ENCODE measurements at places on chromosomes 4 and X. TPM values are rescaled to one million over a fixed set of nuclear protein-coding genes. Genes with fewer than 3 reads are reported as not detected.

GRCh38 chrX:68180579-68180978 is 252.7 kb downstream of the OPHN1 start:
- peaks cover 9% of the 10 kb centered on the region for H3K4me1 ChIP-seq
- no peak overlapping the region for H3K4me3 ChIP-seq
- DNase-seq, result no peak
- no peaks in the 10 kb centered on the region for H3K27me3 ChIP-seq
- no peaks in the 10 kb centered on the region for H3K36me3 ChIP-seq
- no peak overlapping the region for H3K27ac ChIP-seq

The CCDC110 gene
- total RNA-seq, result 0.67 TPM

- no peak for DNase-seq
- peaks cover 27% of the 10 kb centered on the region for H3K36me3 ChIP-seq
- peaks cover 22% of the 10 kb centered on the region for H3K27me3 ChIP-seq
- H3K4me1 ChIP-seq, result peaks cover 7% of the 10 kb centered on the region
- H3K4me3 ChIP-seq, result no peak overlapping the region
Observed at GRCh38 chrX:338836-339400, 20.3 kb upstream of the GTPBP6 start.

DNA sequence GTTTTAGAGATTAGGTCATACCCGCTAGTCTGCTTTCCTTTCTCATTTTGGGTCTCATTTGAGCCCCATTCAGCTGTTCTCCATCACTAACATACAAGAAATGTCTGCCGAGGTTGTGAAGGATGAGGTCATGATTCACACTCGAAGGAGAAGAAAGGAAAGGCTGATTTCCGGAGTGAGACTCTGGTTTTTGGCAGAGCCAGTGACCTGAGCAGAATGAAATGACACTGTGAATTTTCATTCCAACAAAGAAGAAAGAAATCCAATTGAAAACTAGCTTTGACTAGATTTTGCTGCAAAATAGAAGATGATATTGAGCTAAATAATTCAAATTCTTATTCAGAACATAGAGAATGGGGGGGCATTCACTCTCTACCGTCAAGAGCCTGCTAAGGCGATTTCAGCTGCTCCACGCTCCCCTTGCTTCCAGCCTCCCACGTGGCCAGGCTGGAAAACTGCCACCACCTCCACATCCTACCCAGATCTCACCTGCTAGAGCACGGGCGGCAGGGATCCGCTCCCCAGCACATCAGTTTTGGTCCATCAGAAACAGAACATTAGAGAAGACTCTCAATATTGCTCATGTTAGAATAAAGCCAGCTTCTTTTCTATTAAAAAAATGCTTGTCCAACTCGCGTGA is 39.0 kb downstream of the F11 start:
- no peaks in the 10 kb centered on the region for H3K36me3 ChIP-seq
- no peak for DNase-seq
- no peaks in the 10 kb centered on the region for H3K4me1 ChIP-seq
- H3K27me3 ChIP-seq, result no peaks in the 10 kb centered on the region
- H3K27ac ChIP-seq, result no peak overlapping the region
- H3K4me3 ChIP-seq, result no peak overlapping the region

GRCh38 chr4:55553441-55554201 is 6.9 kb upstream of the CLOCK start:
- no peak for DNase-seq
- no peaks in the 10 kb centered on the region for H3K4me1 ChIP-seq
- H3K4me3 ChIP-seq, result no peak overlapping the region
- H3K27me3 ChIP-seq, result peaks cover 1% of the 10 kb centered on the region
- H3K36me3 ChIP-seq, result no peaks in the 10 kb centered on the region

The SNX25 gene
- total RNA-seq, result 19.3 TPM

GRCh38 chr4:19300213-19300612 is 951.5 kb upstream of the SLIT2 start:
- H3K27ac ChIP-seq, result no peak overlapping the region
- H3K27me3 ChIP-seq, result no peaks in the 10 kb centered on the region
- peaks cover 12% of the 10 kb centered on the region for H3K4me1 ChIP-seq
- H3K36me3 ChIP-seq, result no peaks in the 10 kb centered on the region

DNA sequence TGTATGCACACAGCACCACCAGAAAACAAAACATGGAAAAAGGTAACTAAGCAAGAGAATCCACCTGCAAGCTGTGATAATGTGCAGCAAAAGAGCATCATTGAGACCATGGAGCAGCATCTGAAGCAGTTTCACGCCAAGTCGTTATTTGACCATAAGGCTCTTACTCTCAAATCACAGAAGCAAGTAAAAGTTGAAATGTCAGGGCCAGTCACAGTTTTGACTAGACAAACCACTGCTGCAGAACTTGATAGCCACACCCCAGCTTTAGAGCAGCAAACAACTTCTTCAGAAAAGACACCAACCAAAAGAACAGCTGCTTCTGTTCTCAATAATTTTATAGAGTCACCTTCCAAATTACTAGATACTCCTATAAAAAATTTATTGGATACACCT is 90.2 kb downstream of the TET2 start:
- no peaks in the 10 kb centered on the region for H3K4me1 ChIP-seq
- DNase-seq, result no peak
- H3K27ac ChIP-seq, result no peak overlapping the region
- no peak overlapping the region for H3K4me3 ChIP-seq
- no peaks in the 10 kb centered on the region for H3K27me3 ChIP-seq
- peaks cover 20% of the 10 kb centered on the region for H3K36me3 ChIP-seq

DNA sequence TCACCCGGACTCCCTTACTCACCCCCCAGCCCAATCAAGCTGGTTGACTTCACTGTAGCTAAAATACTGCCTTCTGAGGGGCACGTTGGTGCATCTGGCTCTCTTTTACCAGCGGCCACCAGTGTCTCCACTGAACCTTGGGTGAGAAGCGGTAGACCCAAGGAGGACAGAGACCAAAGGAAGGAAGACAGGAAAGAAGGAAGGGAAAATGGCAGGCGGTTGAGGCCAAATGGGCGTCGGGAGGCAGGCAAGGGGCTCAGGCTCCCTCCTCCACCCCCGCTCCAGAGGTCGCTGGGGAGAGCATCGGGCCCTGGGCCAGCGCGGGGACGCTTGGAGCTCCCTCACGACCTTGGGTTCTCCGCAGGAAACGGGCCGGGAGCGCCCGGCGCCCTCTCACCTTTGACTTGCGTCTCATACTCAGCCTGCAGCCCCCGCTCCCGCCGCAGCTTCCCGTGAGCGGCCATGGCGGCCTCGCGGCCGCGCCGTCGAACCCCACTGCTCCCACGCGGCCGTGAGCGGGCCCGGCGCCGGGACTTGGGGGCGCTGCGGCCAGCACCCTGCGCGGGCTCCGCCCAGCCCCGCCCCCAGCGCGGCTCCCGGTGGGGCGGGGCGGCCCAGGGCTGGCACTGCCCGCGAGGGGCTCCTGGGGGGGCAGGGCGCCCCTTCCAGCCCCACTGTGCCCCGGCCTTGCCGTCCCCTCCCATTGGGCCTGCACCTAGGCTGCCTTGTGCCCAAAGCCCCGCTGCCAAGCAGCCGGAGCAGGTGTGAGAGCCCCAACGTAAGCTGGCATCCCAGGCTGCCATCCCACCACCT is at the start of gene ARHGAP4:
ARHGAP4 (minus strand) TSS at position 526 of the 813 bp plus-strand sequence; CDS start at position 464, 62 bp downstream.
- peaks cover 16% of the 10 kb centered on the region for H3K4me1 ChIP-seq
- peak within 1 kb of the TSS; percentile 52 for H3K27ac ChIP-seq
- peaks cover 2% of the 10 kb centered on the region for H3K27me3 ChIP-seq
- DNase-seq, result no peak
- peak within 1 kb of the TSS; percentile 89 for H3K4me3 ChIP-seq

GRCh38 chr4:878796-879728 is 53.1 kb downstream of the GAK start:
- no peak for DNase-seq

DNA sequence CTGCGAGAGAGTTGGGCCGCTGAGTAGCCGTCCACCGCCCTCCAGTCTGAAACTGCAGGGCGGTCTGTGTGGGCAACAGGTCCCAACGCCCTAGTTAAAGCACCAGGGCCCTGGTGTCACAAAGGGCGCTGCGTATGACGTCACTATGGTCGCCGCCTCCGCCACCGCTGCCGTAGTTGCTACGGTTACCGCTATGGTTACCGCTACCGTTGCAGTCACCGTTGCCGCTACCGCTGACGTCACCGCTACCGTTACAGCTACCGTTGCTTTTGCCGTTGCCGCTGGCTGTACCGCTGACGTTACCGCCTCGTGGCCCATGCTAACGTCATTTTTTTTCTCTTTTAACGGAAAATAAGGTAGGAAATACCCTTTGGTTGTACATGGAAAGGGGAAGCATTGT is at the start of gene PPP1R2C:
PPP1R2C (minus strand) TSS at position 68 of the 400 bp plus-strand sequence. CDS start 84 bp downstream, outside the sequence.
- peaks cover 5% of the 10 kb centered on the region for H3K4me1 ChIP-seq
- no peak for DNase-seq
- no peak within 1 kb of the TSS for H3K27ac ChIP-seq

DNA sequence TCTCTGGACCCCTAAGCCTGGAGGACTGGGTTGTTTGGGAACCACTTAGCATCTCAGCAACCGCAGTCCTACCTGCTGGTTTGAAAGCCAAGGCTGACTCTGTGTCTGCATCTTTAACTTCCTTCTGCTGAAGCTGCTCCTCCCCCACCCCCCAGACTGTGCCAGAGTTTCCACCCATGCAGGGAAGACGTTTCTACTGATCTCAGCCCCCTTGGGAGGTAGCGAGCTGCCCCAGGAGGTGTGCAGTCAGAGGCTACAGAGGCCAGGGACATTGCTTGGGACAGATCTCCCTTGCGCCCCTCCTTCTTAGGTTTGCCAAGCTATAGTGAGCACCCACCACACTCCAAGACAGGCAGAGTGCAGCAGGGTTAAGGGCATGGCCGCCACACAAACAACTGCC is 4.7 kb upstream of the FATE1 start:
- no peaks in the 10 kb centered on the region for H3K27me3 ChIP-seq
- H3K4me3 ChIP-seq, result no peak overlapping the region
- no peak overlapping the region for H3K27ac ChIP-seq
- no peak for DNase-seq
- H3K36me3 ChIP-seq, result no peaks in the 10 kb centered on the region

DNA sequence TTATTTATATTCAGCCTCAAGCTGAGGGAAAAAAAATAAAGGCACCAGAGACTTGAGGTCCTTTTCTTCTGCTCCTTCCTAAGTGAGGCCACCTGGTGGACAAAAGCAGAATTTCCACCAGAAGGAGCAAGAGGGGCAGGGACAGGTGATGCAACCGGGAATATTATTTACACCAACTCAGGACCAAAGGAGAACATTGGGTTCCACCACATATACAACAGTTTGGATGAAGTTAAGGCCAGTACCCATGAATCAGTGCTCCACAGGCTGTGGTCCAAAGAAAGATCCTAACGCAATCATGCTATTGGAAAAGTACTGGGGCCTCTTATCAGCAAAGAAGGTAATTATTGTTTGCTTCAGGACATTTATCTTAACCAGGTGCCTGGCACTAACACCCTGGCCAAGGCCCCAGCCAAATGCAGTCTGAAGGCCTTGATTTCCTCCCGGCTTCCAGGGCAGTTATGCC is 57.4 kb downstream of the TSC22D3 start:
- H3K27me3 ChIP-seq, result peaks cover 13% of the 10 kb centered on the region
- peaks cover 20% of the 10 kb centered on the region for H3K4me1 ChIP-seq
- peaks cover 4% of the 10 kb centered on the region for H3K36me3 ChIP-seq
- DNase-seq, result peak; percentile 66
- H3K4me3 ChIP-seq, result no peak overlapping the region

The RAP1GDS1 gene
- total RNA-seq, result 67.8 TPM

The ADH1A gene
- not detected for total RNA-seq

DNA sequence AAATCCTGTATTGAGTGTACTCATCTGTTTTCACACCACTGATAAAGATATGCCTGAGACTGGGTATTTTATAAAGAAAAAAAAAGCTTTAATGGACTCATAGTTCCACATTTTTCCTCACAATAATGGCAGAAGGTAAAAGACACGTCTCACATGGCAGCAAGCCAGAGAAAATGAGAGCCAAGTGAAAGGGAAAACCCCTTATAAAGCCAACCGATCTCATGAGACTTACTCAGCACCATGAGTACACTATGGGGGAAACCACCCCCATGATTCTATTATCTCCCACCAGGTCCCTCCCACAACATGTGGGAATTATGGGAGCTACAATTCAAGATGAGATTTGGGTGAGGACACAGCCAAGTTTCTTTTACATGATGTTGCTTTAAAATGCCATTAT is 171.9 kb downstream of the GALNTL6 start:
- H3K4me1 ChIP-seq, result peaks cover 12% of the 10 kb centered on the region
- no peaks in the 10 kb centered on the region for H3K36me3 ChIP-seq
- no peaks in the 10 kb centered on the region for H3K27me3 ChIP-seq
- no peak for DNase-seq
- H3K27ac ChIP-seq, result no peak overlapping the region
- H3K4me3 ChIP-seq, result no peak overlapping the region

DNA sequence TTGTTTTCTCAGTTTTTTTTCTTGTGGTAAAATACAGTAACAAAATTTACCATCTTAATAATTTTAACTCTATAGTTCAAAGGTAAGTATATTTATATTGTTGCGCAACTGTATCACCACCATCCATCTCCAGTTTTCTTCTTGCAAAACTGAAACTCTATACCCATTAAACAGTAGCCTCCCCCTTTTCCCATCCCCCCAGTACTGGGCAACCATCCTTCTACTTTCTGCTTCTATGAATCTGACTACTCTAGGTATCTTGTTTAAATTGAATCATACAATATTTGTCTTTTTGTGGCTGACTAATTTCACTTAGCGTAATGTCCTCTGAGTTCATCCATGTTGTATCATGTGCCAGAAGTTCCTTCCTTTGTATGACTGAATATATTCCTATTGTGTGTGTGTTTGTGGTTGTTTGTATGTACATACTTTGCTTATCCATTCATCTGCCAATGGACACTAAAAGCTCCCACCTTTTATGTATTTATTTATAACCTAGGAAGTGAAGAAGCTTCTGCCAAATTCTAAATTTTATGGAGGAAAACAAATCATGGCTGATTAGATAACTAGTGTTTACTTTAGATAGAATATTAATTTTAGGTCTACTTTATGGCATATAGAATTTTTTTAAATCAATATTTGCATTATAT is 10.0 kb downstream of the ABHD18 start:
- no peak overlapping the region for H3K27ac ChIP-seq
- H3K4me3 ChIP-seq, result no peak overlapping the region
- H3K4me1 ChIP-seq, result no peaks in the 10 kb centered on the region
- H3K36me3 ChIP-seq, result peaks cover 6% of the 10 kb centered on the region

GRCh38 chrX:8377041-8377440 is 87.6 kb upstream of the VCX3B start:
- no peak overlapping the region for H3K27ac ChIP-seq
- no peaks in the 10 kb centered on the region for H3K36me3 ChIP-seq
- H3K4me3 ChIP-seq, result no peak overlapping the region
- no peaks in the 10 kb centered on the region for H3K4me1 ChIP-seq

DNA sequence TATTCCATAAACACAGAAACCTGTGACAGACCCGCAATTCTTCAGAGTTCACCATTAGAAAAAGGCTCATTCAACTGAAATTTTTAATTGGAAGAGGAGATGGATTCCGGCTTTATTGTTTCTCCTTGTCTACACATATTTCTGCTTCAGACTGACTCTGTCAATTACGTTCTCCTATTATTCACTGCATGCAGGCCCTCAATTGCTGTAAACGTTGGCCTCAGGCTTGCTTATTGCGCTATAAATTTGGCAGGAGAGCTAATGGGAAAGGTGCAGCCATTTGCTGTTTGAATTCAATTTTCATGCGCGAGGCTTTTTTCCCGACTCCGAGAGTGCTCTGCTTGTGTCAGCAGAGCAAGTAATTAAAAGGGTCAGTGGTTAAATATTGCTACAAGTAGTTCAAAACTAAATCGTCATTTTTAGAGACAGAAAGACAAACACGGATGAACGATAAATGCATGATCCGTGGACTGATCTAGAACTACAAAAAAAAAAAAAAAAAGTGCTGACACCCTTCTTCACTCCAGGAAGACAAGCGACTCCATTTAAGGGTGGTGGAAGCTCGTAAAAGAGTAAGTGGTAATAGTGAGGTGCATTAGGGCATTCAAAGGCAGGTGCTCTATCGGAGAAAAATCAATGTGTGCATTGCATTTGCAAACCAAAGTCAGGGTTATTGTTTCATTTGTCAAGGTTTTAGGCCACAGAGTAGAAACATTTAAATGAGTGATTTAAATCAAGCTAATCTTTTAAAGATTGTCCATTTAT is 841.6 kb upstream of the FRG1 start:
- H3K4me1 ChIP-seq, result no peaks in the 10 kb centered on the region
- no peaks in the 10 kb centered on the region for H3K36me3 ChIP-seq
- DNase-seq, result no peak

Data from endothelial cell (in vitro differentiated cells).